ENCODE measurements at places on chromosomes 6 and 20.

DNA sequence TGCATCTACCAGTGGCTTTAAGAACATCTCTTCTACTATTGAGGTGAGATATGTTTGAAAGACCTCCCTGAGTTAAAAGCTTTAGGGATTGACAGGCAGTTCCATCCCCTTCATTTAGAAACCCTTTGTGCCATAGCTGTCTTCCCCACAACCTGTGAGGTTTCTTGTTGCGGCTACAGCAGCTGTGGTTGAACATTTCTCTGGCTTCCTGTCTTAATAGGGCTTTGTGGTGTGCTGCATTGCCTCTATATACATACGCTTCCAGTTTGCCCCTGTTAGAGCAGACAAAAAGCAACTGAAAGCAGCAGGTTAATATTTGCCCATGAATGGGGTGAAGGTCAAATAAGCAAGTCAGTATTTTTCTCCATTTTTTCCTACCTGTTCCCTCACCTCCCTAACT lies 210.2 kb downstream of the TMEM200A start:
- no peak for DNase-seq

DNA sequence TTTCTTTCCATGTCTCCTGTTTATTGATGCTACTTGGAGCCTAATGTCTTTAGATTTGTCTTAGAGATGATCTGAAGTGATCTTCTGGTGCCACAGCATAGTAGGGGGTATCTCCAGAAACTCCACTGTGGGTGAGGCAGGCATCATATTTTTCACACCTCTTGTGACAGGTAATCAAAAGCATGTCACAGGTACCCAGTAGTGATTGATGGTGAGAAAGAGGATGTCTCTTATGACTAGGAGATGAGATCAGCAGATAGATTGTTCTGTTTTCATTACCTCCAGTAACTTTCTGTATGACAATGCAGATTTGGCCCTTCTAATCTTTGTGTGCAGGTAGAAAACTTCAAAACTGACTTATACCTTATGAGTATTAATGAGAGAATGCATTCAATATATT lies 13.5 kb downstream of the NCOA7 start:
- no peak for DNase-seq

DNA sequence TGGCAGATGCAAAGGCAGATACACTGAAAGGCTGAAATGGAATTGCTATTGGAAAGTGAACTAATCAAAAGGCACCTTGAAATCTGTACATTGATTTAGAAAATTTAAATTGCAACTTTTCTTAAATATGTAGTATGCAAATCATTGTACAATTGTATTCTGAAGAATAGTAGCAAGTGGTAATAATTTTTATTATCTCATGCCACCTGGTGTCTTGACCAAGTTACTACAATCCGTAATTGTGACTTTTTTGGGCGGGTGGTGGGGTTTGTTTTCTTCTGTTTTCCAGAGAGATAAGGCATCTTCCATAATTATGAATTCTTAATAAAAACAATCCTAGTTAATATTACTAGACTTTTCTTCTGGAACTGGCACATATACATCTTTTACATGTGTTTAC lies 12.5 kb upstream of the BCKDHB start:
- DNase-seq = peak; percentile 13

- DNase-seq = no peak
Observed at GRCh38 chr6:65680232-65680631, 26.8 kb downstream of the EYS start.

DNA sequence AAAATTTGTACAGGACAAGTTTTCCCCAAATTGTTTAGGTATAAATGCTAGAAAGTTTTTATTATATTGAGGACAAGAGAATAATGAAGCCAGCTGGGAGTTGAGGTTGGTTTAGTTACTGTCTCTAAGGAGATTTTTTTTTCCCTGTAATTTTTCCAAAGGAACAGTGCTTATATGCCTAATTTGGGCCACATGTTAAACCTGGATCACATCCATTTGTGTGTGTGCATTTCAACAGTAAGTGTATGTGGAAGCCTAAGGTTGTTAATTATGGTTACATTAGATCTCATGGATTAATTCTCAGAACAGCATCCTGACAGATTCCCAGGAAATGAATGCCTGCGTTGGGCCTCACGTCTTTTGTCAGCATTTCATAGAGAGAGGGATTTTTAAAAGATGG lies 4.5 kb downstream of the IGF2R start:
- DNase-seq = no peak

DNA sequence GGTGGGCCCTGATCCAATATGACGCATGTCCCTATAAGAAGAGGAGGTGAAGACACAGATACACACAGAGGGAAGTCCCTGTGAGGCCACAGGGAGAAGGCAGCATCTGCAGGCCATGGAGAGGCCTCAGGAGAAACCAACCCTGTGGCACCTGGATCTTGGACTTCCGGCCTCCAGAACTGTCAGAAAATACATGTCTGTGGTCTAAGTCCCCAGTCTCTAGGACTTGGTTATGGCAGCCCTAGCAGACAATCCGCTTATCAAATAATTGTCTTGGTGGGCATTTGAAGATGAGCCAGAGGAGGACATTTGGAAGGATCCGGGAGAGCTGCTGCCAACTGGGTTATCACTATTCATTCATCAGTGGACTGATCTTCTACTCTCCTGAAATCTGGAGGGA lies 57.6 kb upstream of the FOXQ1 start:
- no peak for DNase-seq

DNA sequence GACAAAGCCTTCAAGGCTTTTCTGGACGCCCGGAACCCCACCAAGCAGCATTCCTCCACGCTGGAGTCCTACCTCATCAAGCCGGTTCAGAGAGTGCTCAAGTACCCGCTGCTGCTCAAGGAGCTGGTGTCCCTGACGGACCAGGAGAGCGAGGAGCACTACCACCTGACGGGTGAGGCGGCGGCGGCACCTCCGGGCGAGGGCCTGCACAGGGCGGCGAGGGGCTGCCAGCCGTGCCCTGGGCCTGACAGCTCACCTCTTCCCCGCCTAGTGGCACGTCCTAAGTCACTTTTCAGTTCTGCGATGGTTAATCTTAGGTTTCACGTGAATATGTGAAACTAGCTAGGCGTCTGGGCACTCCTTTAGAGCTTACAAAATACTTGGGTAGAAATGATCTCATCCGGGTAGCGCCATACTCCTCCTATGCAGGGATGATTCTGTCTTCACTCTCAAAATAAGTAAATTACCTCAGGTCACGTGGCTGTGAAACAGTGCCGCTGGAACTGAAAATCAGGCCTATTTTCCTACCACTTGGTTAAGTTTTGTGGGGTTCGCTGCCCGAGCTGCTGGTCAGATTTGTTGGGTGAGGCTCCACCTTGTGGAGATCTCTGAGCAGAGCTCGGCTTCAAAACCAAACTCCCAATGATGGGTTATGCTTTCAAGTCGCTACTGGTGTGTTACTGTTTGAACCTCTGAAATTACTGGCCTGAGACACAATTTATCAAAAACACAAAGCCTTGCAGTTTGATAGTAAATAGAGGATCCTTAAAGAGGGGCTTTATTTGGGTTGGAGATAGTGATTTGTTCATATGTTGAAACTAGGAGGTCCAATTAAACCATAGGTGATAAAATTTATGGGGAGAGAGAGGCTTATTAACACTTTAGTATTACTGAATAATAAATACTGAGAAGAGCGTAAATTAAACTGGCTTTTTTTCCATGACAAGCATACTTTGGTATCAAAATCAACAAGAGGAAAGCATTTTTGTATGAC lies 15.5 kb upstream of the CLDN20 start:
- no peak for DNase-seq

- DNase-seq = no peak
Observed at GRCh38 chr20:59678951-59679350, 74.6 kb downstream of the PHACTR3 start.

DNA sequence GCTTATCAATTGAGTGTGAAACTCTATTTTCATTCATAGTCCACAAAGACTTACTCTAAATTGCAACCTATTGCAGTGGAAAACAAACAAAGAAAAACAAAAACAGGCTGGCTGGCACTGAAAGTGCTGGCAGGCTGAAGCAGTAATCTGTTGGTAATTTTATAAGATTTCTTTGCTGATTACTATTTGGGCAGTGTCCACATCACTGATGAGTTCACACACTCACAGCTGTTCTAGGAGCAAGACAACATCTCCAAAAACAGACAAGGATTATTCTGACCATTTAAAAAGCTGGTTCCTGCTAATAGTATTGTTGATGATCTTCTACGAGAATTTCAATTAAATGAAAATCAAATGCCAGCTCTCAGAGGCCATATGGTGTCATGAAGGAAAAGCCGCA lies 26.9 kb downstream of the MARCKS start:
- DNase-seq = no peak

- DNase-seq = no peak
Observed at GRCh38 chr6:129576456-129576855, 133.5 kb downstream of the ARHGAP18 start.

DNA sequence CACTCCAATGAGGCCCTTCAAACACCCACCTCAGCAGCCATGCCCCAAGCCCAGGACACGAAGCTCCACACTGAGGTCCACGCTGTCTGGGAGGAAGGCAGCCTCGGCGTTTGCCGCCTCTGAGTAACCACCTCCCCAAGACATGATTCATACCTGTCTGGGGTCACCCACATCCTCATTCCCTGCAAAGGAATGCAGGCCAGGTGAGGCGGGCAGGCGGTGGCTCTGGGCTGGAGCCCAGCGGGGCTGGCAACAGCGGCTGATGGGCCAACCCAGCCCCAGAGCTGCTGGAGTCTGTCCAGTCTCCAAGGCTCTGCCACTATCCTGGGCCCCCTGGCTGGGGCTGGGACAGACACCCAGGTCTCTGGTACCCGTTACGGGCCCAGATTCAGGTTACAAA lies 14.8 kb downstream of the PMEPA1 start:
- no peak for DNase-seq

- no peak for DNase-seq
Observed at GRCh38 chr6:52494298-52495072, 74.3 kb downstream of the EFHC1 start.

DNA sequence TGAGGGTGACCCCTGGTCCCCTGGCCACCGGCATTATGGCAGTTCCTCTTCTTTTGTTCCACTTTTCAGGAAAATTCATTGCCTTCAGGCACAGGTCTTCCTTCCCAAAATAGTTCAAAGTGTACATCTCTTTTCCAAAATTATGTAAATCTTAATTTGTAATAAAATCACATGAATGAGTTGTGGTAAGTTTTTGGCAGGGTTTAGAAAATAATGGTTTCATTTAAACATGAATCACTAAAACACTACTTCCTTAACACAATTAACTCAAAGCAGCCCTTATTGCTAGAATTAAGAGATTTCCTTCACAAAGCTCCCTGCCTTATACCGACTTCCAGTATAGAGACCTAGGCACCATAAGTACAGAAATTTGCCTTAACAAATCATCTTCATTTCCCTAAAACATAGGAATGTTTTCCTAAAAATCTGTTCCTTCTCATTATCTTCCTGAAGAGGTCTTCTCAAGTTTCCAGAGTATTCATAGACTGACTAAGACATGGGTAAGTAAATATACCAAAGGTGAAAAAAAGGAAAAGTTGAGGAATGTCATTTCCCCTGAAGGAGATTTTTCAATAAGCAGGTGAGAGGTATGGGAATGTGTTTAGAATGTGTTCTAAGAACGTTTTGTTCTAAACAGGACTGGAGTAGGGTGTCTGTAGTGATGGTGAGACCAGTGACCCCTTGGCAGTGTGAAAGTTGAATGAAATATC lies 148.2 kb upstream of the CITED2 start:
- no peak for DNase-seq

- DNase-seq = no peak
Observed at GRCh38 chr6:25270559-25270958, 8.6 kb upstream of the CARMIL1 start.

GRCh38 chr6:169051371-169051770 lies 202.3 kb downstream of the THBS2 start:
- peak; percentile 85 for DNase-seq

DNA sequence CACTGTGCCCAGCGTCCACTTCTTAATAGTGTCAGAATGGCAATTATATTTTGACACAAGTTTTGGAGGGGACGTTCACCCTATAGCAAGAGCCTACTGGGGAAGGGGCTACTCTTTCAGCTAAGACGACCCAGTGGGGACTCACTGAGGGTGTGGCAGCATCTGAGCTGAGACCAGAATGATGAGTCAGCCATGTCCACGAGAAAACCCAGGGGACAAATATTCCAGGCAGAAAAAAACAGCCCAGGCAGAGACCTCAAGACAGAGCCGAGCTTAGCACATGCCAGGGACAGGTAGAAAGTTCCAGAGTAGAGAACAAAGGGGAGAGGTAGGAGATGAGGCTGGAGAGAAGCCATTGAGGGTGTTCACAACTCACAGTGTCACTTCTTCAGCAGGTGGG lies 11.2 kb downstream of the CNBD2 start:
- no peak for DNase-seq

- DNase-seq = no peak
Observed at GRCh38 chr20:57484772-57485171, 40.2 kb downstream of the CTCFL start.

DNA sequence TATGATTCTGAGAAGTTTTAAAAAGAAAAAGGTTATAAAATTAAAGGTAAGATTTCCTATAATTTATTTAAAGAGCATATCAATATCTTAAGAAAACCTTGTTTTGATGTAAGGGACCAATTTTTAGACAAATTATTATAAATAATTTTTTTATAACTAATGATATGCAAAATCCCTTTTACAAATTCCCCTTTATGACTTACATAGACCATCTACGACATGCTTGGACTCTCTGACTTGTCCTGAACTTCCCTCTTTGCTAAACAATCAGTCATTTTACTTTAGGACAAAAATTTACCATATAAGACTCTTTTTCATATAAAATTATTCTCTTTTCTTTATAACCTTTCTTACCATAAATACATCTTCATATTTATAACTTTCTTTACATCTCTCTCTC lies 15.3 kb upstream of the ANGPT4 start:
- DNase-seq = no peak

- no peak for DNase-seq
Observed at GRCh38 chr6:65091561-65091960, 615.5 kb downstream of the EYS start.

DNA sequence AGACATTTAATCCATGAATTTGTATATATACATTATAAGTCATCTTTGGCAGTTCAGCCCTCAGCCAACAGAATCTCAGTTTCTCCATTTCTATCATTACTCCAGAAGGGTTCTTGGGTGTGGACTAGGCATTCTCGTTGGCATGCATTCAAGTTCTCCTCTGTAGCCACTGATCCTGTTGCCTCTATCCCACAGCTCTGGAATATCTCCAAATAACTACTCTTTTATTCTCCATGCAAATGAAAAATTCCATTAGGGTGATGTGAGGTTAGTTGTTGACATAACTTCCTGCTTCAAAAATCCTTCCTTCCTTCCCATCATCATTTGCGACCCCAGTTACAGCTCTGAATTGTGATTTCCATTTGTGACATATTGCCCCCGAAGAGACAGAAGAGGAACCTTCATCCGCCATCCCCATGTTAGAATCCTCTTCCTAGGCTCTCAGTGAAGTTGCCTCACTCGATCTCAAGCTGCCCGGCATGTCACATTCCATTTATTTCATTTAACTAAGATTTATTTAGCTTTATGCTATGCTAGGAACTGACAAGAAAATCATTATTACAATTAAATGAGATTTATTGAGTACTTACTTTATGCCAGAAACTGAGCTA lies 93.7 kb upstream of the EDN1 start:
- no peak for DNase-seq

GRCh38 chr6:84556541-84557335 lies 207.7 kb downstream of the TBX18 start:
- DNase-seq = no peak

GRCh38 chr20:32484225-32484957 lies 100.7 kb downstream of the NOL4L start:
- DNase-seq = peak; percentile 57

- DNase-seq = no peak
Observed at GRCh38 chr6:167762259-167762962, 64.3 kb upstream of the AFDN start.

Data from NCI-H345 (cell line).